NCI-H187 treated with DMSO at 0.1 percent for 48 hours (cell line): ENCODE measurements at places on chromosomes 16 and 17.

GRCh38 chr16:87017371-87018012 lies 299.7 kb downstream of the C16orf95 start:
- DNase-seq: no peak

- DNase-seq: no peak
These were observed 235.2 kb upstream of the SOX9 start for GRCh38 chr17:71885662-71886061.

DNA sequence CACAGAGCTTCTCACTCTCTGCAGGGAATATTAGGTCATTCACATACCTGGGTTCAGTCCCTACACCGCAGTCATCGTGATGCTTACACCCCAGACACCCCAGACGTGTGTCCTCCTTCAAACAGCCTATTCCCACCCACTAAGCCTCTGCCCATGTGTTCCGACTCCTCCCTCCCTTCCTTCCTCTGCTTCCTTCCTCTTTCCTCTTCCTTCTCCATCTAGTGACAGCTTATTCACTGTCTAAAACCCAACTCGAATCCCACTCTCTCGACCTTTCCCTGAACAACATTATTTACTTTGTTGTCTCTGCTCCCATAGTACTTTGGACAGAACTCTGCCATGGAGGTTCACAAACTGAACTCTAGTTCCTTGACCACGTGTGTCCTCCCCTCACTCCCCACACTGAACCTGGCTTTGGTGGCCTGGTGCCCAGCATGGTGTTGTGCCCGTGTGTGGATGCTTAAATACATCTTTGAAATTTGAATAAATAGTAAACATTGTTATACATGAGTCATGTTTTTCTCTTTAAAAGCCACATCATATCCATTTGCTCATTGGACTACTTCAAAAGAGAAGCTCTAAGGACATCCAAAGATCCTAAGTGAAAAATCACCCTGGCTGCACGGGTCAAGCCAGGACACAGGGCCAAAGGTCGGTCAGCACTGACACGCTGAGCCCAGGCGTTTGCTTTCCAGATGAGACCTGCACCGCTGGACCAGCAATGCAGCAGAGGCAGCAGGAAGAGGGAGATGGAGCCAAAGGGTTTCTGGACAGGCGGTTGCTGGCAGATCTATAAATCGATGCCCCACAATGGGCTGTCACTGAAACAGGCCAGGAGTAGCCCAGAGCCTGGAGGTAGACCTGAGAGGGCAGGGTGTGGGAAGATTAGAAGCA lies 14.1 kb upstream of the G6PC1 start:
- DNase-seq: no peak

GRCh38 chr17:48647103-48647962 lies 21.2 kb upstream of the HOXB9 start:
- DNase-seq: no peak

- no peak for DNase-seq
These were observed 13.7 kb upstream of the CDC42EP4 start for GRCh38 chr17:73325527-73325842.

DNA sequence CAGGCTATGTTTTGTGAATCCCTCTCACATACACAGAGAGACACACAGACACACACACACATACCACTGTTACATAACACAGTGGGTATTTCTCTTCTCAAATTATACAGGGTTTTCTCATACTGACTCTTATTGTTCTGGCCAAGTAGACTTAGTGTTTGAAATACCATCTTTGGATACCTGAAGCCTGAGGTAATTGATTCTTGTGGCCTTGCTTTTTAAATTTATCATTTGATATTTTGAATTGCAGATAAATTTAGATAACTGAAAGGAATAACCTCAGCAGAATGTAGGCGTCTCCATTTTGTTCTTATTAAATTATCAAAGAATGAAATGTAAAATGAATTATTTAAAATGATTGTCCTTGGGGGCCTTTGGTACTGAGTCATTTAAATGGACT lies 223.8 kb downstream of the LGALS9B start:
- no peak for DNase-seq

GRCh38 chr17:9839433-9839832 lies 13.7 kb downstream of the GLP2R start:
- no peak for DNase-seq

DNA sequence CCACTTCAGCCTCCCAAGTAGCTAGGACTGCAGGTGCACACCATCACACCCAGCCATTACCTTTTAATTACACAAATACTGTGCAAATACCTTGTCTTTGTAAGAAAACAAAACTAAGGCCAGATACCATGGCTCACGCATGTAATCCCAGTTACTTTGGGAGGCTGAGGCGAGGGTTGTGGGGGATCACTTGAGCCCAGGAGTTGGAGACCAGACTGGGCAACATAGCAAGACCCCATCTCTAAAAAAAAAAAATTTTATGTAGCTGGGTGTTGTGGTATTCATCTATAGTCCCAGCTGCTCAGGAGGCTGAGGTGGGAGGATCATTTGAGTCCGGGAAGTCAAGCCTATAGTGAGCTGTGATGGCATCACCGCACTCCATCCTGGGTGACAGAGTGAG lies 151.6 kb downstream of the CLEC16A start:
- DNase-seq: no peak

- no peak for DNase-seq
These were observed 2.4 kb upstream of the MTSS2 start for GRCh38 chr16:70688246-70688742.

DNA sequence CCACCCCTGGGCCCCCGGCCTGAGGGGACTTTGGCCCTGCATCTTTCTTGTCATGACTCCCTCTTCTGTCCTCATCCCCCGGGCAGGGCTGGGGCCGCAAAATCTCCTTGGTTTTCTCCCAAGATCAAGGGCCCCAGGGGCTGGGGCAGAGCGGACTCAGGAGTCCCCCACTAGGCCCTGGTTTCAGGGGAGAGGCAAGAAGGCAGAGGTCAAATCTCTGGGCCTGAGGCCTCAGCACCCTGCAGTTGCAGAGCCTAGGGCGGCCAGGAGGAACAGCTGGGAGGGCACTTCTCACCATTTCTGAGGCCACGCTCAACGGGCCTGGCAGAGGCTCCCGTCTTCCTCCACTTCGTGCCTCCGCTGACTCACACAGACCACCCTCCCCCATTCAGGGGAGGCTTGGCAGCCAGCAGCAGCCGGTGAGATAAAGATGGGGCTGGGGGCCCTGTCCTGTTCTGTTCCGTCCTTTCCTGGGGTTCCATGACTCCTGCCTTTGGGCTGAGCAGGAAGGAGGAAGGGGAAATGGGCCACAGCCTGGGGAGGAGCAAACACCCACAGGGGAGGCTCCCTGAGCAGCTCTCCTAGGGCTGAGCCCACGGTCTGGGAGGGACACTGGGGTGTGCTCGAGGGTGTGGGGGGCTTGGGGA lies 12.4 kb downstream of the ZSCAN10 start:
- DNase-seq: no peak

- no peak for DNase-seq
These were observed 4.0 kb downstream of the CIAO2B start for GRCh38 chr16:66930189-66930588.

DNA sequence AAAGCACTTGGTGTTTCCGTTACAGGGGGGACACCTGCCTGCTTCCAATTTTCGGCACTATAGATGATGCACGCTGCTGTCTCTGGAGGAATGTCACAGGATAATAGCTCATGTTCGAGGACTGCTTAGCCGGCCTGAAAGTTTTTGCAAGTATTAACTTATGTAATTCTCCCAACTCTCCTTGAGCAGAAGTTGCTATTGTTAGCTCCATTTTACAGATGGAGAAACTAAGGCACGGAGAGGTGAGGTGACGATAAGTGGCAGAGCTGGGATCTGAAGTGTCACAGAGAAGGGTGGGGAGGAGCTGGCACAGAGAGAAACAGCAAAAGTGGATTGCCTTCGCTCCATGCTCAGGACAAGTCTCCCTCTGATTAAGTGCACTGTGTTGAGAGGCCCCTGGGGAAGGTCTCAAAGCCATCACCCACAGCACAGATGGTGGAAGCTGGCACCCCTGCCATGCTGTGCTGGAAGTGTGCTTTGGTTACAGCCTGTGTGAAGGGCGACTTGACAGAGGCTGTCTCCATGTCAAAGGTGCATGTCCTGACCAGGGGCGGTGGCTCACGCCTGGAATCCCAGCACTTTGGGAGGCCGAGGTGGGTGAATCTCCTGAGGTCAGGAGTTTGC lies 40.8 kb upstream of the MEAK7 start:
- DNase-seq: no peak

DNA sequence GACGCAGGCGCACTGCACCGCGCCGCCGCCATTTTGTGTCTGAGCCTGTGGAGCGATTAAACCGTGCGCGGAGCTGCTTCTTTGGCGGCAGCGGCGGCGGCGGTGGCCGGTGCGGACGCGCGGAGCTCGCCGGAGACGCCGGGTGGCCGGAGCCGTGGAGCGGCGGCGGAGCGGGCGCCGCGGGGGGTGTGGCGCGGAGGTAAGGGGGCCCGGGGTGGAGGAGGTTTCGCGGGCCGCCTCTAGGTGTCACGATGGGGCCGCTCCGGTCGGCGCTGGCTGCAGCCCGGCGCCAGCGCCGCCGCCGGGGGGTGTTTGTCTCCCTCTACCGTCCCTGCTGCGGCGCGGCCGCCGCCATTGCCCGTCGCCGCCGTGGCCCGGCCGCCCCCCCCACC lies at the start of gene CTCF:
Gene CTCF (plus strand): TSS at position 1 of the 392 bp plus-strand sequence. CDS start 48,307 bp downstream, outside the sequence.
- peak; percentile 21 for DNase-seq

- DNase-seq: no peak
These were observed 15.3 kb downstream of the KIF18B start for GRCh38 chr17:44932096-44932786.

DNA sequence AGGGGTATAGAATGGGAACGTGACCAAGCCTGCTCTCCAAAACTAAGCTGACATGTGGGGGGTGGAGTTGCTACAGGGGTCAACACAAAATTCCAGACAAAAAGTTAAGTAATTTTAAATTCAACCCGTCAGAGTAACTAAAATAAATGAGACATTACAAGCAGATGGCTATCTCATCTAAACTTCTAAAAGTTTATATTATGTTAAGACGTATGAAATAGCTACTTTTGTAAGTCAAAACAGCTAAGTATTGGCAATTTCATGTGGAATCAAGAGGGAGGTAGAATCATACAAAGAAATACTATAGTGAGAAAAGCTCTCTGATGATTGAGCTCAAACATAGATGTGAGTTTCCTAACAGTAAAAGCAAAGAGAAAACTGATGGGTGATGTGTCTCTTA lies 113.3 kb downstream of the HS3ST2 start:
- DNase-seq: no peak

DNA sequence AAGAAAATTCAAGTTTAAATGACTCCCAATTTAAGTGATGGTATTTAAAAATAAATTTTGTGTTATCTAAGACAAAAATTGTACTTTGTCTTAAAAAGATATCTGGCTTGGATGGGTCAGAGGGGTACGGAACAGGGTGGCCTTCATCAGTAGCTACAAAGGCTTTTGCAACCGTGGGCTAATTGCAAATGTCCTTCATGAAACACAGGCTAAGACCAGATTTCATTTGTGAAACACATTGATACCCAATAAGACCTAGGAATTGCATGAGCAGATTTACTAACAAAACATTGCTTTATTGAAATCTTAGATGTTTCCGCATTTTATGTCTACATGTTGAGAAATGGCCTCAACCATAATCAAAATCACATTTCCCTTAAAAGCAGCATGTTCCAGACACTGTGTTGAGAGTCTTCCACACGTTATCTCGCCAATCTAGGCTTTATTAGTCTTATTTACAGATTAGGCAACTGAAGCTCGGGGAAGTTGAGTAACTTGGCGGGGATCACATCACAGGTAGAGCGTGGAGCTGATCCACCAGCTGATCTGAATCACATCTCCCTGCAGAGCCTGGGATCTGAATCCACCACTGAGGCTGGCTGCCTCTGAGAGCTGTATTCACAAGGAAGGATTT lies 21.8 kb downstream of the FBXO39 start:
- no peak for DNase-seq

GRCh38 chr16:12120217-12120981 lies 143.9 kb downstream of the SNX29 start:
- DNase-seq: peak; percentile 46

DNA sequence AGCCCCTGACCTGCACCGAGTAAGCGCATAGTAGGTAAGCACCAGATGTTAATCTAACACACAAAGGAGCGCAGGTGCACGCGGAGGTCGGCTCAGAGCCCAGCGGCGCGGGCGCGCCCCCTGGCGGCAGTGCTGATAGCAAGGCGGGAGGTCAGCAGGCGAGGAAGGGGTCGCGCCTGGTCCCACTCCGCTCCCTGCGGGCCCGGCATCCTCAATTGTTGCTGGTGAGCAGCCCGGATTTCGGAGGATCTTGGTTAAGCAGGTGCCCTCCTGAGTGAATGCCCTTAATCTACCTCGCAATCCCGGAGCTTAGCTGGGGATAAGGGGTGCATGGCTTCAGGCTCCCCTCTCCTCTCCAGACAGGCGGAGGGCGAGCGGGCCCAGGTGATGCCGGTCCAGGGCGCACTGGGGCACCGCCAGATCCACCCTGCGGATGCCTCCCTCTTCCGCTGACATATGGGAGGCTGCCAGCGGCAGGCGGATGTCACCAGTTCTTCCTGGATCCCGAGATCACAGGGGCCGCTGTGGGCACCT lies 4.0 kb upstream of the WNT3 start:
- DNase-seq: no peak

DNA sequence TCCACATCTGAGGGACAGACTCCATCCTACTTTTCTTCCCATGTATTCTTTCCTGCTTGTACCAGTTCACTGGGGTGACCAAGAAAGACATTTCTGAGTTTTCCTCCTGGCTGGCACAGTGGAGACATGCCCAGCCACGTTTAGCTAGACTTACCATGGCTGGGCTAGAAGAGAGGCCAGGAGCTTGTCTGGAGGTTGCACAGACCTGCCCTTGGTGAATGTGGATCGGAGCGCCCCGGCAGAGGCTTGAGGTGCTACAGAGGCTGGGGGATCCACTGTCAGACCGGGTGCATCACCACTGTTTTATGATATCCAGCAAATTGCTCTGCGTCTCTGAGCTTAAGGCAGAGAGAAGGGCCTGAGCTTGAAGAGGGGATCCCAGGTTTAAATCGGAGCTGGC lies 3.5 kb downstream of the IL4R start:
- no peak for DNase-seq

GRCh38 chr16:57039148-57039812 lies 49.9 kb downstream of the NLRC5 start:
- no peak for DNase-seq

GRCh38 chr17:33695431-33695830 lies 402.3 kb upstream of the ASIC2 start:
- no peak for DNase-seq

- DNase-seq: no peak
These were observed at the start of gene USP22 for GRCh38 chr17:21042458-21043295. Gene USP22, minus strand, starts transcription at chr17:21043011. Its CDS starts 176 bp downstream, at chr17:21042835.

DNA sequence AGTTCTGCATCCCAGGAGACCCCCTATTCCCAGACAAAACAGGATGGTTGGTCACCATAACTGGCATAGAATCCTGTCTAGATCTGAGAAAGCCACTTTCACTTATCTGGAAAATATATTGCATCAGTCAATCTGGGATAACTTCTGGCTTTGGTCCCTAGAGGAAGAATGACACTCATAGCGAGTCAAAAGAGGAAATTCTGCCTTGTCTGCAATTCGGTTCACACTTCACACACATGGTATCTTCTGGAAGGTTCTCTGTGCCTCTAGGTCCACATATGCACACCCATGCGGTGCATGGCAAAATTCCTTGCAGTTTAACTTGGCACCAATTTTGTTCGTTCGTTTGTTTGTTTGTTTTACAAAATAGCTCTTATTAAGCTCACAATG lies 49.2 kb upstream of the WSCD1 start:
- no peak for DNase-seq
